ENCODE measurements at places on chromosomes 7 and 10.

- no peak for DNase-seq
These were observed 860 bp downstream of the EXOC6 start for GRCh38 chr10:92849234-92849525.

GRCh38 chr7:46658281-46658680 is 737.2 kb upstream of the IGFBP3 start:
- no peak for DNase-seq

DNA sequence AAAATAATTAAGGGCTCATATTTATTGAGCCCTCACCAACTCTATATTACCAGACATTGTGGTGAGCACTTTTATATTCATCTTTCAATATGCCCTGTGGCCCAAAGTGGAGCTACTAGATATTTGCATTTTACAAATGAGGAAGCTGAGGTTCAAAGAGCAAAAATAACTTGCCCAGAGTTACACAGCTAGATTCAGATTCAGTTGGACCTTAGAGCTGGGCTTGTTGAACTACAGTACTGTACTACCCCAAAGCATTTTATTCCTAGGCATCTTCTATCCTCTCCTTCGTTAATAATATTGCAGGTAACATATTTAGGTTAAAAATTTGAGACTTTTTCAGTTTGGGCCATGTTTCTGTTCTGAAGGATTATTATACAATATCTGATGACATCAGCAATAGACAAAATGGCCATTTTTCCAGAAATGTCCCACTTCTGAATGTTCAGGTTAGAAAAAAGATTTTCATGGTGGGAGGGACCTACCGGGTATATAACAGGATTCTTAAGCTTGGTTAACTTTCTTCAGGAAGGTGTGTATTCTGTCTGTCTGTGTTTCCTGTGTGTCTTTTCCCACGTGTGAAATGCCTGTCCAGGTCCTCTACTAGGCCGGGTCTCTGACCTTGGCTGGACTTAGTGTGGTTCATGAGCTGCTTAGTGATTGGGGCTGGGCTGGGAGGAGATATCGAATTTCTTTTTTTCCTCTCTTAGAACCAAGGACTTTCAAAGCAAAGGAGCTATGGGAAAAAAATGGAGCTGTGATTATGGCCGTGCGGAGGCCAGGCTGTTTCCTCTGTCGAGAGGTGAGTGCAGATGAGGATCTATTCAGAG is 13.6 kb downstream of the PRXL2A start:
- no peak for DNase-seq

- no peak for DNase-seq
These were observed 319.1 kb upstream of the NFE2L3 start for GRCh38 chr7:25832929-25833328.

GRCh38 chr10:46264737-46265368 is 21.9 kb upstream of the ANTXRL start:
- DNase-seq = no peak

DNA sequence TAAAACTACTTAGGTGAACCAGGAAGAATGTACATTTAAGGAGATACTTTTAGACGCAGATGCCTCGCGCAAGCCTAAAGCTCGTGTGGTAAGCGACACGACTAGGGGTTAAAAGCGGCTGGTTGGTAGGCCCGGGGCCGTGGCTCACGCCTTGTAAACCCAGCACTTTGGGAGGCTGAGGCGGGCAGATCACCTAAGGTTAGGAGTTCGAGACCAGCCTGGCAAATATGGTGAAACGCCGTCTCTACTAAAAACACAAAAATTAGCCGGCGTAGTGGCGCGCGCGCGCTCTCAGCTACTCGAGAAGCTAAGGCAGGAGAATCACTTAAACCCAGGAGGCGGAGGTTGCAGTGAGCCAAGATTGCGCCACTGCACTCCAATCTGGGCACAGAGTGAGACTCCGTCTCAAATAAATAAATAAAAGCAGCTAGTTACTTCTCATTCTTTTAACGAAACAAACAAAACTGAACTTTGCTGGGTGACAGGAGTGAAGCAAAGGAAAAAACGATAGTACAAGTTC is 879 bp downstream of the NUDT5 start:
- no peak for DNase-seq

DNA sequence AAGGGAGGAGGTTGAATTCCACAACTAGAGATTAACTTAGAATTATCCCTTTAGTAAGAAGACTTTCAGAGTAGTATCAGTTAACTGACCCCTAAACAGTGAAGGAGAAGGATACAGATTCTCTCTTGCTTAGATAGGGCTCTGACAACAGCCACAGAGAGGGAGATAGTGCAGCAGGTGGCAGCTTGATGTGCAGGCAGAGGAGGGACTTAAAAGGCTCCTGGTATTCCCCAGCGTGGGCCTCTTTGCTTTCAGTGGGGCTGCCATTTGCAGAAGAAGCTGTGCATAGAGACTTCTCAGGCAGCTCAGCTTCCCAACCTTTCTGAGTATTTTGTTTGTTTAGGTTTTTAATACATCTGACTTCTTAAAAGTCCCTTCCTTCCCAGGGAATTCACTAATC is 16.0 kb downstream of the FZD1 start:
- DNase-seq = no peak

GRCh38 chr7:101940830-101941229 is 123.4 kb downstream of the CUX1 start:
- DNase-seq = no peak

- DNase-seq = no peak
These were observed 338.5 kb downstream of the MDFIC start for GRCh38 chr7:115260381-115260780.

DNA sequence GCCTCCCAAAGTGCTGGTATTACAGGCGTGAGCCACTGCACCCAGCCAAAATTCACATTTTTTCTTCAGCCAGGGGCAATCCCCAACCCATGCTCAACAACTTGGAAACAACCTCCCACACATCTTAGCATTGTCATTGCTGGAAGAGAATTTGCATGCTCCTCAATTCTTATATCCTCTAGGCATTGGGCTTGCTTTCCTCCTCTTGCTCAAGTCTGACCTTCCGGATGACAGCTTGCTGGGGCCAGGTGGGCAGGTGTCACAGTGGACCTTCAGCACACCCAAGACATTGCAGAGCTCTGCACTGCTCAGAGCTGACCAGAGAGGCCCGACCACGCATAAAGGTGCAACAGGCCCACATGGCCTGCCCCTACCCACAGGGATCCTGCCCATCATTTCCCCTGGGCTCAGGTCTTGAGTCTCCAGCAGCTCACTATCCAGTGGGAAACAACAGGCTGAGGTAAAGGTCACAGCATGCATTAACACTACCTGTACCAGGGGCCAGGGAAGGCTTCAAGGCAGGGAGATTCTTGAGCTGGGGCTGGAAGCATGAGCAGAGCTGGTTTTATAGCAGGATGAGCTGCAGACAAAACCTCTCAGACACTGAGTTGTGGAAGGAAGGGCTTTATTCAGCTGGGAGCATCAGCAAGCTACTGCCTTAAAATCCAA is 6.8 kb upstream of the GPR15LG start:
- no peak for DNase-seq

DNA sequence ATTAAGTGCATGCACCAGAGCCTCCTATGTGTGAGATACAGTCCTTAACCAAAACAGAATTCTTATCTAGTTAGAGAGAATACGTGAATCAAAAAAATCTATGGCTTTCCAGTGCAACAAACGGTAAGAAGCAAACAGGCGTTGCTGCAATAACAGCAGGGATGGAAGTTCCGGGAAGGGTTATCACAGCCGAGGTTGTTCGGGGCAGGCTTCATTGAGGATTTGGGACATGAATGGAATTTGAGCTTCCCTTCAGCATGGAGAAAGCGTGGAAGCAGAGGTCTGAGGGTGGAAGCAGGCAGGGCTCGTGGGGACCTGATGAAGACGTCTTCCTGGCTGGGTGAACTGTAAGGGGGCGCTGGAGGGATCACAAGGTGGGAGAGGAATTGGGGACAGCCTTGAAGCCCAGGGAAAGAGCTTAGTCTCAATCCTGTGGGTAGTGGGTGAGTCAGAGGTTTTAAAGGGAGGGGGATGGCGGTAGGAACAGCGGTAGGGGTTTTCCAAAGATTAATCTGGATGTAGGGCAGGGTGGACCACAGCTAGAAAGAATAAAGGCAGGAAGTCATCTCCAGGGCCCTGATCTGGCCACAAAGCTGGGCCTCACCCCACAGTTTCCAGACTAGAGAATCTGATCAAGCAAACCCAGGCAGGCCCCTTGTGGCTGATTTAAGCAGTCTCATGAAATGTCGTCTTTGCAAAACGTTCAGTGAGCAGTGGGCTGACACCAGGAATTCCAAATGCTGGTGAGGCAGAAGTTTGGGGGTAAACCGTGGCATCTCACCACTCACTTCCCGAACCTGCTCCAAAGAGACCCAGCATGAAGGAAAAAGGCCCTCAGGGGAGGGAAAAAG is 65.1 kb downstream of the CALML3 start:
- DNase-seq = no peak

DNA sequence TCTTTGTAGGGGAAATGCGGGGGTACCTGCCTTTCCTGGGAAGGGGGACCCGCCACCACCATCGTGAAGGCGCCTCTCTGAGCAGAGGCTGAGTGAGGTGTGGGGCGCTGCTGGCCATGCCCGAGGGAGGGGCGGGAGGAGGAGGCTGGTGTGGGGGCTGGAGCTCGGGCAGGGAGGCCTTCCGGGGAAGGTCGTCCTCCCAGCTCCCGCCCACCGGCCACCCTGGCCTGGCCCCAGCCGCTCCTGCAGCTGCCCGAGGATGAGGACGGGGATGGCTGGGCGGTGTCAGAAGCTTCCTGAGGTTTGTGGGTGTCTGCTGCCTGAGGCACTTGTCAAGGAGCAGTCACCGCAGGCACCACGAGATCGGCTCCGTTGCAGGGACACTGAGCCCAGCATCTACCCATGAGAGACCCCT is 11.4 kb downstream of the PWWP2B start:
- DNase-seq = no peak

- no peak for DNase-seq
These were observed 11.9 kb upstream of the ZMIZ1 start for GRCh38 chr10:79056736-79057391.

DNA sequence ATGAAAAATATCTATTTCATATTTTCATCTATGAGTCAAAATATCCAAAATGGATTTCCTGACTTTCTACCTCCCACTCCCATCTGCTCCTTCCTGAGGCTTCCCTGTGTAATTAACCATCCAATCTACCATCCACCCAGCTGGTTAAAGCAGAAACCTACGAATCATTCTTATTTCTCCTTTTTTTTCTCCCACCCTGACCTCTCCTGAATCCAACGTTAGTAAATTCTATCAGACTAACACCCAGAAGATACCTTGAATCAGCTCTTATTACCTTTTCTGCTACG is 3.7 kb upstream of the LIPF start:
- DNase-seq = no peak

DNA sequence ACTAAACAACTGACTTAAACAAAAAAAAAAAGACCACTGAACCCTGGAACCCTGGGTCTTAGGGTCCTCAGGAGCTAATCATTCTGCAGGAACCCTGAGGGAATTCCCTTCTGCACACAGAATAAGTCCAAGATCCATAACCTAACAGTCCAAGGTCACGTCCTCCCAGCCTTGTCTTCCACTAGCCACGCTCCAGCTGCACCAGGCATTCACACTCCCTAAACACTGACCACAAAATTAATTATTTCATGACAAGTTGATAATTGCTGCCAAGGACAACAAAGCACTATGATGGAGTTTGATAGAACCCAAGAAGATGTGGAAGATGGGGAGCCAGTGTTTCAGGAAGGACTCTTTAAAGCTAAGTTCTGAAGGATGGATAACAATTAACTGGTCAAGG is 130.6 kb downstream of the SH3PXD2A start:
- DNase-seq = no peak

DNA sequence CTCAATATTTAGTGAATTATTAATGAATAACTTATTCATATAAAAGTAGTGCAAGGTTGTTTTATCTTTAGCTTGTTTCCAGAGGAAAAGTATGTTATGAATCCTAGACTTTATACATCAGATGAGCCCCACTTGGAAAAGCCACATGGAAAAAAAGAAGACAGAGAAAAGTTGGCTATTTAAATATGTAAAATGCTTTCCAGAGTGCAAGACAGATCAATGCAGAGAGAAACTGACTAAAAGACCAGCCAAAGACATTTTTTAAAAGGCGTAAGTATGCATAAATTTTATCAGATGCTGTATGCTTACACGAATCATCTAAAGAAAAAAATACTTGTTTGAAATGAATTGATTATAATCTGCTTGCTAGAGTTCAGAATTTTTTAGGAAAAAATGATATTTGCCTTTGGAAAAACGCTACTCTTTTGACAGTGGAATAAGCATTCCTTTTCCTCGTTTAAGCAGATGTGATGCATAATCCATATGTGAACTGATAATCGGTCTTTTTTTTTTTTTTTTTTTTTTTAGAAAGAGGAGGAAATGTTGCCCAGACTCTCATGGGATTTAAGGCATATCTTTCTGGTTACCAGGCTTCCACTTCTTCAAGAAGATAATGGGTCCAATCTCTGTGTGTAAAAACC is 70.7 kb downstream of the RELN start:
- DNase-seq = no peak

GRCh38 chr7:55104712-55105433 is 86.1 kb downstream of the EGFR start:
- DNase-seq = no peak

DNA sequence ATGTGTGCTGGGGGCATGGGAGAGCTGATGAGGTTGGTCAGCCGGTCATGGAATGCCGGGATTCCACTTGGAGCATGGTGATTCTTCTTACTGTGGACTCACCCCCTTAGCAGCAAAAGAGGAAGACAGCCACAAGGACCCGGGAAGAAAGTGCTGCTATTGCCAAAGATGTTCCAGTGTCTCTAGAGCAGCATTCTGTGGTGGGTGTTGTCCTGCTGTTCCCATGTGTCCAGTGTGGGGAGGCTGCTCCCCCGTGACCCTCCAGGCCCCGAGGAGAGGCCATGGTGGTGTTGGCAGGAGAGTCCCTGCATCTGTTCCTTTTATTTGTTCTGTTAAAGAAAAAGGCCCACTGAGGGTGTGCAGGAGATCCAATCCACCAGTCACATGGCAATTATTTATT is 499.4 kb downstream of the RPS24 start:
- no peak for DNase-seq

DNA sequence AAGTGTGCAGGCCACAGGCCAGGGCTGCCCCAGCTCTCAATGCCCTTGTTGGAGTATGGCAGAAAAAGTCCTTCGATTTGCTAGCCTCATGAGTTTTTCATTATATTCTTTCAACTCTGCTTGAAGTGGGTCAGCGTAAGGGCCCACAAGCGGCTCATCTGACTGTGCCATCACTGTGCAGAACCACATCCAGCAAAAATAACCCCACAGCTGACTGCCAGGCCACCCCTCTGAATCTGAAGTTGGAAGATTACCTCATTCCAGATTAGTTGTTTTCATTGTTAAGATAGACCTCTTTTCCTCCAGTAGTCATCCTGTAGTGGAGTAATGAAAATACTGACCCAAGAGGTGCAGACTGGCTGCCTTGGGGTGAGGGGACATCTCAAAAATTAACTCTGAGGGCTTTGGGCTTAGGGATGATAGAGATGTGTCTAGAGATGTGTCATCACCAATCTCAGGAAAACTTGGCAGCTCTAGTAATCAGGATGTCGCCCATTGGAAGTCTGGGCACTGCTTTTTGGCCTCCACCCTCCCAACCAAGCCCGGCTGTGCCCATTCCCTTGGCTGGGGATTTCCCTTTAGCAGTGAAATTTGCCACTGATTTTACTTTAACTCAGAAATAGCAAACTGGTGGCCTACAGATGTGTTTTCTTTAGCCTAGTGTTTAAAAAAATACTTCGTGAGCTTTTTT is 164.3 kb downstream of the LCOR start:
- no peak for DNase-seq

GRCh38 chr10:117246997-117247671 is 6.2 kb downstream of the SLC18A2 start:
- no peak for DNase-seq

GRCh38 chr10:65798133-65798532 is 1127.7 kb upstream of the LRRTM3 start:
- DNase-seq = no peak

- DNase-seq = no peak
These were observed 283.0 kb downstream of the ADK start for GRCh38 chr10:74433993-74434392.

- no peak for DNase-seq
These were observed 124.0 kb downstream of the CNNM2 start for GRCh38 chr10:103042129-103042528.

All from NCI-H2081 treated with DMSO at 0.1 percent for 48 hours (cell line).